ENCODE measurements at places on chromosomes 13 and 19. TPM values are rescaled to one million over a fixed set of nuclear protein-coding genes. Genes with fewer than 3 reads are reported as not detected.

CFD gene
- 200 TPM for total RNA-seq

C19orf85 gene
- total RNA-seq, result not detected

NLRP7 gene
- total RNA-seq, result not detected

ZNF57 gene
- 3.2 TPM for total RNA-seq

DCT gene
- 0.16 TPM for total RNA-seq

CCDC122 gene
- 2.0 TPM for total RNA-seq

SYNGR4 gene
- total RNA-seq, result not detected

CYP2S1 gene
- total RNA-seq, result 0.44 TPM

SGCG gene
- total RNA-seq, result 102 TPM

CD37 gene
- 3.7 TPM for total RNA-seq

PEX11G gene
- 1.2 TPM for total RNA-seq

ZNF814 gene
- 11.2 TPM for total RNA-seq

- peak; percentile 96 for DNase-seq
These were observed at the start of gene GIPC1 for GRCh38 chr19:14496029-14496833. TSS of gene GIPC1 (minus strand) at chr19:14496127. CDS start at chr19:14482976, 13,151 bp downstream.

DNA sequence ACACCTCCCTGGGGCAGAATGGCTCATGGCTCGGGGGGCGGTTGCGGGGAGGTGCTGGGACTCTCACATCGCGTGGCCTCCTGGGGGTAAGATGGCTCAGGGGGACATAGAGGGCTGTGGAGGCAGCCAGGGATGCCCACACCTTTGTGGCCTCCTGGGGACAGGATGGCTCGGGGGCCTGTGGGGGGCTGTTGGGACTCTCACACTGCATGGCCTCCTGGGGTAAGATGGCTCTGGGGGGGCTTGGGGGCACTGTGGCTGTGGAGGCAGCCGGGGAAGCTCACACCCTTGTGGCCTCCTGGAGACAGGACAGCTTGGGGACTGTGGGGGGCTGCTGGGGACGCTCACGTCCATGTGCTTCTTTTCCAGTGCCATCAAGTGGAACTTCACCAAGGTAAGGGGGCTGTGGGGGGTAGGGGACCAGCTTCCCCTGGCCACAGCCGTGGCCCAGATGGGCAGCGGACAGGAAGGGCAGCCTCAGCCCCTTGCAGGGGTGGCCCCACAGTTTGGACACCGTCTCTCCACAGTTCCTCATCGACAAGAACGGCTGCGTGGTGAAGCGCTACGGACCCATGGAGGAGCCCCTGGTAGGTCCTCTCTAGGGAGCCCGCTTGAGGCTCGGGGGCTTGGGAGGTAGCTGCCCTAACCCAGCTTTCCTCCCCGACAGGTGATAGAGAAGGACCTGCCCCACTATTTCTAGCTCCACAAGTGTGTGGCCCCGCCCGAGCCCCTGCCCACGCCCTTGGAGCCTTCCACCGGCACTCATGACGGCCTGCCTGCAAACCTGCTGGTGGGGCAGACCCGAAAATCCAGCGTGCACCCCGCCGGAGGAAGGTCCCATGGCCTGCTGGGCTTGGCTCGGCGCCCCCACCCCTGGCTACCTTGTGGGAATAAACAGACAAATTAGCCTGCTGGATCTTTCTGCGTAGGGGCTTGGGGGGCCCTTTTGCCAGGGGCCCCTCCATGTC, 2.4 kb downstream of the GPX4 start:
- no peak for DNase-seq

GRCh38 chr19:1811472-1811894, 593 bp downstream of the ATP8B3 start:
- peak; percentile 41 for DNase-seq

DNA sequence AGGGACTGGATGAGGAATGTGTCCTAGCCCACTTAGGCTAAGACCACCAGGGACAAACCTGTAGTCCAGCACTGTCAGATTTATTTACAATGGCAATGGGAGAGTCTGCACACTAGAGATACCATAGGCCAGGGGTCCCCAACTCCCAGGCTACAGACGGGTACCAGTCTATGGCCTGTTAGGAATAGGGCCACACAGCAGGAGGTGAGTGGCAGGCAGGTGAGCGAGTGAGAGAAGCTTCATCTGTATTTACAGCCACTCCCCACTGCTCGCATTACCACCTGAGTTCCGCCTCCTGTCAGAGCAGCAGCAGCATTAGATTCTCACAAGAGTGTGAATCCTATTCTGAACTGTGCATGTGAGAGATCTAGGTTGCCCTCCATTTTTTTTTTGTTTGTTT, 2.4 kb downstream of the THAP8 start:
- DNase-seq, result no peak

- no peak for DNase-seq
These were observed 38.5 kb downstream of the NAXD start for GRCh38 chr13:110653851-110654250.

GRCh38 chr19:55012306-55012705, 25.8 kb downstream of the GP6 start:
- DNase-seq, result no peak

GRCh38 chr13:109955598-109955997, 169.2 kb upstream of the IRS2 start:
- DNase-seq, result no peak

- DNase-seq, result no peak
These were observed 472.7 kb upstream of the NBEA start for GRCh38 chr13:34469196-34469986.

DNA sequence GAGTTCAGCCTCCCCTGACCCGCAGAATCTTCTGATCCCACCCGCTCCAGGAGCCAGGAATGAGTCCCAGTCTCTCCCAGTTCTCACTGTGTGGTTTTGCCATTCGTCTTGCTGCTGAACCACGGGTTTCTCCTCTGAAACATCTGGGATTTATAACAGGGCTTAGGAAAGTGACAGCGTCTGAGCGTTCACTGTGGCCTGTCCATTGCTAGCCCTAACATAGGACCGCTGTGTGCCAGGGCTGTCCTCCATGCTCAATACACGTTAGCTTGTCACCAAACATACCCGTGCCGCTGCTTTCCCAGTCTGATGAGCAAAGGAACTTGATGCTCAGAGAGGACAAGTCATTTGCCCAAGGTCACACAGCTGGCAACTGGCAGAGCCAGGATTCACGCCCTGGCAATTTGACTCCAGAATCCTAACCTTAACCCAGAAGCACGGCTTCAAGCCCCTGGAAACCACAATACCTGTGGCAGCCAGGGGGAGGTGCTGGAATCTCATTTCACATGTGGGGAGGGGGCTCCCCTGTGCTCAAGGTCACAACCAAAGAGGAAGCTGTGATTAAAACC, 1.1 kb upstream of the APOE start:
- DNase-seq, result no peak

- DNase-seq, result peak; percentile 99
These were observed at the start of gene ZMYM2 for GRCh38 chr13:19958155-19959111. TSS of gene ZMYM2 (plus strand) at chr13:19958727. CDS start at chr13:19993073, 34,346 bp downstream.

GRCh38 chr13:99282264-99283231, 24.4 kb upstream of the GPR18 start:
- no peak for DNase-seq

DNA sequence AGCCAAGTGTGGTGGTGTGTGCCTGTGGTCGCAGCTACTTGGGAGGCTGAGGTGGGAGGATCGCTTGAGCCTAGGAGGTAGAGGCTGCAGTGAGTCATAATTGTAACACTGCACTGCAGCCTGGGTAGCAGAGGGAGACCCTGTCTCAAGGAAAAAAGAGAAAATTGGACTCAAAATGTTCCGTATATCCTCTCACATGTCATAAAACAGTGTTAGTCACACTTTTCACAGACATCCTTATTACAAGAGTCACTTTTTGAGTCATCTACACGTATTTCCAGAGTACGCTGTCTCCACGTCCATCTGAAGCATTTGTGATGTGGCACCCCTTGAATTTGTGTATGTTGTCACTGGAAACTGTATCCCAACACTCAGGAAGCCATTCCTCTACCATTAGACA, 133.0 kb downstream of the SIPA1L3 start:
- DNase-seq, result no peak

GRCh38 chr13:28376604-28377003, 118.3 kb downstream of the FLT1 start:
- no peak for DNase-seq

DNA sequence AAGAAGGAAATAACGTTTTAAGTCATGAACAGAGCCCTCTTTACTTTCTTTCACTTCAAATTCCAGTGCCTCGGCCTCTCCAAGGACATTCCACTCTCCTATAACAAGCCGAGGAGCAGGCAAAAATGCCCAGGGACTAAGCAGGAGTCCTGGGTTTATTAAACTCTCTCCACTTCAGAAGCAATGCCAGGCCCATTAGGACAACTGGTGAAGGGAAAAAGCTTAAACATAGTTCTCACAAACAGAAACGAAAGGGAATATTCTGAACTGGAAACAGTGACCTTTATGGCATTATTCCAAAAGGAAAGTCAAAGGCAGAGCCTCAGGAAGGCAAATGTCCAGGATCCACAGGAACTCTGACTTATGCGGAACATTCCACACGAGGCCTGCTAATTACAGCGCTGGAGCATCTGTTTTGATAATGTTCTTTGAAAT, 30.9 kb upstream of the MED4 start:
- DNase-seq, result no peak

- DNase-seq, result no peak
These were observed 420.6 kb downstream of the DCT start for GRCh38 chr13:94058821-94059360.

- no peak for DNase-seq
These were observed 460.6 kb downstream of the FGF14 start for GRCh38 chr13:101941095-101941783.

All from left ventricle myocardium inferior (tissue), 1 donor.